ENCODE measurements at places on chromosomes 7 and 10.

DNA sequence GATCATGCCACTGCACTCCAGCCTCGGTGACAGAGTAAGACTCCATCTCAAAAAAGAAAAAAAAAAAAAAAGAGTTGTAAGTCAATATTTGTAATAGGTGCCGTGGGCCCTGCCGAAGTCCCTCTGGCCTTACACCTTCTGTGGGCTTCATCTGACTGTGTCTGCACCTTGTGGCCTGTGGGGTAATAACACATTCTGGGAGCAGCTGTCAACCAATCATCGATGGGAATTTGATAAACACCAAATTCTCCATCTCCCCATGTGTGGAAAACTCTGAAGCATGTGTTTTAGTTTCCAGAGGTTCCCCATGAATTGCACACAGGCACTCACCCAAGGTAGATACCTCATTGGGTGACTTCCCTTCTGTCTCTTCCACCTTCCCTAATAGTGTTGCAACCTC, 10.8 kb downstream of the ZNF394 start:
- DNase-seq = no peak

GRCh38 chr10:3928078-3928477, 143.1 kb upstream of the KLF6 start:
- no peak for DNase-seq

DNA sequence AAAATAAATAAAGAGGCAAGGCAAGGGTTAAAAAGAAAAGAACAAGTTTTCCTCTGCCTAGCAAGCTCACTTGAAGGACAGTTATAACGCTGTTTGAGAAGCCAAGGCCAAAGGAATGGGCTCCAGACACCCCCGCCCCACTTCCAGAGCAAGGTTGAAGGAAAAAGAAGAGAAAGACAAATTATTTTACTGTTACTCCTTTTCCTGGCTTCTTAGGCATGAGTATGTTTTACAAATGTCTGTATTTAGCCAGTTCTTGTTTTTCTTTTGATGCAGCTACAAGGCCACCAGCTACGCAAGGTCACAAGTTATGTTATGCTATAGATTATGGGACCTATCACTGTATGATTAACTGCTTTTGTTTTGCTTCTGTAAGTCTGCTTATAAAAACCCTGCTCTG, 94.6 kb downstream of the ZNF22 start:
- no peak for DNase-seq

- no peak for DNase-seq
These were observed 27.9 kb downstream of the CALML3 start for GRCh38 chr10:5552376-5553321.

- no peak for DNase-seq
These were observed 19.8 kb downstream of the ZNF107 start for GRCh38 chr7:64685741-64686140.

DNA sequence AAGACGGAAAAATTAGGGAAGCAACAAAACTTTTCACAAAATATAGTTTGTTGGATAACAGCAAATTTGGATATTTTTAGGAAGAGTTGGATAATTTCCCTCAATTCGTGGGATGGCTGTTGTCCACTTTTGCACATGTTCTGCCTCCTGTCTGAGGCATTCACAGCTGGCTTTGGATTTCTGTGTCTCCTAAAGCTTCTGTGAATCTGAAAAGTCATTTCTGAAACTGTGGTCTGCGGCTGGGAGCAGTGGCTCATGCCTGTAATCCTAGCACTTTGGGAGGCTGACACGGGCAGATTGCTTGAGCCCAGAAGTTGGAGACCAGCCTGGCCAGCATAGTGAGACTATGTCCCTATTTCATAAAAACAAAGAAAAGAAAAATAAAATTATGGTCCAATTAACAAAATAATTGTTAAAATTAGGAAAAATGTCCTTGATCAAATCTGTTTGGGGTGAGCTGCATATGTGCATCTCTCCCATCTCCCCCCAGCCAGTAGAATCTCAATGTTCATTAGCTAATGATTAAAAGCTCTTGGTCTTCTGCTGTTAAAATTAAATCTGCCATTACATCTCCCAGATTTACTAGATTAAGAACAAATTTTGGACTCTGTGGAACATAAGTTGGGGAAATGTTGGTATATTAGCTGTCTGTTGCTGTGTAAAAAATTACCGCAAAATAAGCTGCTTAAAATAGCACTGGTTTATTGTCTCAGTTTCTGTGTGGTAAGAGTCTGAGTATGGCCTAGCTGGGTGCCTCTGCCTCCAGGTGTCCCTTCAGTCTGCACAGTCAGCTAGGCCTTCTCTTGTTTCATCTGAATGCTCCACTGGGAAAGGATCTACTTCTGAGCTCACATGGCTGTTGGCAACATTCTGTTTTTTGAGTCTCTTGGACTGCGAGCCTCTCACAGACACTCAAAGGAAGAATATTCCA, 332.0 kb upstream of the FZD1 start:
- no peak for DNase-seq

DNA sequence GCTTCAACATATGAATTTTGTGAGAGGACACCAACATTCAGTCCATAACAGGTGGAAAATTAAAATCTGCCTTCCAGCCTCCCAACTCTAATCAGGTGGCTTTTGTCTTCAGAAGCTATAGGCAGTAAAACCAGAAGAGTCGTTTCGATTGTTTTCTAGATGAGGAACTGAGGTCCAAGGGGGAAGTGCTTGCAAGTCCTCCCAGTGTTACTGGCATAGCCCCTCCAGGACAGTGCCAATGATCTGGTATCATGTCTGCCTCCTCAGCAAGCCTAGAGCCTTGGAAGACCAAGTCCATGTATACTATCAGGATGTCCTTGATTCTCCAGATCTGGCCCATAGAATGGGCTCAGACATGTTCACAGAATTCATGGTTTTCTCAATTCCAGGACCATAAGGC, 16.9 kb downstream of the CYP26A1 start:
- DNase-seq = no peak
